ENCODE measurements at places on chromosomes 12 and 14.

GRCh38 chr14:64763085-64763782, 59.0 kb downstream of the PLEKHG3 start:
- H3K4me3 ChIP-seq, result no peak overlapping the region
- H3K4me1 ChIP-seq, result peaks cover 84% of the 10 kb centered on the region
- H3K36me3 ChIP-seq, result no peaks in the 10 kb centered on the region
- DNase-seq, result no peak
- no peak overlapping the region for H3K27ac ChIP-seq

DNA sequence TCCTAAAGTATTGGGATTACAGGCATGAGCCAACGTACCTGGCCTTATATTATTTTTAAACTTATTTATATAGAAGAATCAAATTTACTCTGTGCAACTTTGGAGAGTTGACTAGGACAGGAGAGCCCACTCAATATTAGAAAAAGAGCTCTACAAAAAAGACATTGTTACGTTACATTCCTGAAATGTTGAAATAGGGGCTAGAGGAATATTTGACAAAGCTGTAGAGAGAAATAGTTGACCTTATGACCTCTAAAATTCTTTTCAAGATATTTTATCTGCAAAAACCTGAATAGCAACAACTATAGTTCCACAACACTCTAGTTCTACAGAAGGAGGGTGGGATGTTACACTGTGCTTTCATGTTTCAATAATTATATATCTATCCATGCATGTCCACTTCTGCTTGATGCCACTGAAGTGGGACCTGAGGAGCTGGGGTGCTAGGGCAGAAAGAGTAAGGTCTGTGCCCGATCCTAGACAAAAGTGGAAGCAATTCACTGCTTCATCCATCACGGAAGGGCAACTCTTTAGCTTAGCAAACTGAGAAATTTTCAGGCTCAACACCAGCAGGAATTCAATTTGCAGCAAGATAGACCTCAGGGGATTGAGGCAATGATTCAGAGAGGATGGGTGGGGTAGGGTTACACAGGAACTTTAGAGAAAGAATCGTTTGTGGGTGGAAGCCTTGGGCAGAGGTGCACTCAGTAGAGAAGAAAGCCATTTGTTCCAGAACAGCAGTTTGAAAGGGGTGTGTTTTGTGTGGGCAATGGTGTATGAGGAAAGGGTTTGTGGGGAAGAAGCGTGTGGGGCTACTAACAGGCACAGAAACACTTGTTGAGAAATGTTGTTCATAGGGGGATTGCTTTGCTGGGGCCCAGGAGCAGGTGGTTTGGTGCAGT, 16.0 kb upstream of the RNASE10 start:
- H3K27ac ChIP-seq, result peak overlapping the region; percentile 18
- peak; percentile 5 for DNase-seq
- no peaks in the 10 kb centered on the region for H3K36me3 ChIP-seq
- H3K27me3 ChIP-seq, result peaks cover 10% of the 10 kb centered on the region

DNA sequence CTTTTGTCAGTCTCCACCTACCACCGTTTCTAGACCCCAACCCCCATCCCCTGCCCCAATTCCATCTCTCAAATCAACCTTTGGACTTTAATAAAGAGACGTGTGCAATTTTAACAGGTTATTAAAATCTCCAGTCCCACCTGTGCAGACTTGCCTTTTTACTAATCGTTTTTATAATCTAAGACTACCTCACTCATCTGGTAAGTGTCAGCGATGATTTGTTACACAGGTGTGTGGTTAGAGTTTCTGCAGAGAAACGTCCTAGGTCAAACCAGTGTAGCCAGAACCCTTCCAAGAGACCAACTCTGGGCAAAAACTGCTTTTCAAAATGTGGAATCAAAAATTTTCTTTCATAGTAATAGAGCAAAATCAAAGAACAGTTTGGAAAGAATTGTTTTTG, 60.4 kb upstream of the PELI2 start:
- no peak for DNase-seq
- no peaks in the 10 kb centered on the region for H3K36me3 ChIP-seq
- peak overlapping the region; percentile 18 for H3K27ac ChIP-seq
- no peaks in the 10 kb centered on the region for H3K27me3 ChIP-seq

GRCh38 chr12:13205809-13206559, 9.5 kb downstream of the EMP1 start:
- DNase-seq, result no peak
- H3K27me3 ChIP-seq, result peaks cover 3% of the 10 kb centered on the region
- H3K36me3 ChIP-seq, result no peaks in the 10 kb centered on the region

GRCh38 chr14:54535646-54536045, 25.9 kb downstream of the CGRRF1 start:
- no peaks in the 10 kb centered on the region for H3K27me3 ChIP-seq
- peaks cover 18% of the 10 kb centered on the region for H3K4me1 ChIP-seq
- no peak overlapping the region for H3K4me3 ChIP-seq
- peak overlapping the region; percentile 21 for H3K27ac ChIP-seq
- H3K36me3 ChIP-seq, result peaks cover 46% of the 10 kb centered on the region

GRCh38 chr14:90042496-90043252, 19.1 kb upstream of the KCNK13 start:
- peaks cover 12% of the 10 kb centered on the region for H3K4me1 ChIP-seq
- peaks cover 59% of the 10 kb centered on the region for H3K36me3 ChIP-seq
- DNase-seq, result no peak
- H3K27ac ChIP-seq, result no peak overlapping the region
- H3K4me3 ChIP-seq, result no peak overlapping the region
- no peaks in the 10 kb centered on the region for H3K27me3 ChIP-seq

DNA sequence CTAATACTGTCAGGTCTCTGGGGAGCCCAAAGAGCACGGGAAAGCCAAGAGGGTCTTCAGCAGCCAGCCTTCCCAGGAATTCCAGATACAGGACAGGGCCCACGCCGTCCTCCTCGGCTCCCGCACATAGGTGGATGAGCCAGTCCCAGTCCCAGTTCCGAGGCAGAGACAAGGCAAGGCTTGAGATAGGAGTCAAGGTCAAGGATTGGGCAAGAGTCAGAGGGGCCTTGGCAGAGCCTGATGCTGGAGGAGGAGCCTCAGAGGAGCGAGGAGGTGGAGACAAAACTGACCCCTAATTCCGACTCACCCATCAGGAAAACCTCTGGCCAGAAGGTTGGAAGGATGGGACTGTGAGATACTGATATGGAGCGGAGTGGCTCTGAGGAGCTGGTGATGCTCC, 21.0 kb downstream of the KRT80 start:
- H3K27ac ChIP-seq, result no peak overlapping the region
- peaks cover 30% of the 10 kb centered on the region for H3K27me3 ChIP-seq
- H3K4me1 ChIP-seq, result peaks cover 11% of the 10 kb centered on the region

GRCh38 chr14:44995196-44995595, 33.2 kb downstream of the TOGARAM1 start:
- no peak overlapping the region for H3K4me3 ChIP-seq
- no peak overlapping the region for H3K27ac ChIP-seq
- H3K36me3 ChIP-seq, result peaks cover 36% of the 10 kb centered on the region
- peaks cover 2% of the 10 kb centered on the region for H3K27me3 ChIP-seq
- no peak for DNase-seq

- peak overlapping the region; percentile 98 for H3K27ac ChIP-seq
- H3K4me1 ChIP-seq, result peaks cover 76% of the 10 kb centered on the region
- peak overlapping the region; percentile 41 for H3K4me3 ChIP-seq
- H3K36me3 ChIP-seq, result peaks cover 22% of the 10 kb centered on the region
- DNase-seq, result no peak
Observed at GRCh38 chr12:54230555-54230954, 41.8 kb upstream of the SMUG1 start.

DNA sequence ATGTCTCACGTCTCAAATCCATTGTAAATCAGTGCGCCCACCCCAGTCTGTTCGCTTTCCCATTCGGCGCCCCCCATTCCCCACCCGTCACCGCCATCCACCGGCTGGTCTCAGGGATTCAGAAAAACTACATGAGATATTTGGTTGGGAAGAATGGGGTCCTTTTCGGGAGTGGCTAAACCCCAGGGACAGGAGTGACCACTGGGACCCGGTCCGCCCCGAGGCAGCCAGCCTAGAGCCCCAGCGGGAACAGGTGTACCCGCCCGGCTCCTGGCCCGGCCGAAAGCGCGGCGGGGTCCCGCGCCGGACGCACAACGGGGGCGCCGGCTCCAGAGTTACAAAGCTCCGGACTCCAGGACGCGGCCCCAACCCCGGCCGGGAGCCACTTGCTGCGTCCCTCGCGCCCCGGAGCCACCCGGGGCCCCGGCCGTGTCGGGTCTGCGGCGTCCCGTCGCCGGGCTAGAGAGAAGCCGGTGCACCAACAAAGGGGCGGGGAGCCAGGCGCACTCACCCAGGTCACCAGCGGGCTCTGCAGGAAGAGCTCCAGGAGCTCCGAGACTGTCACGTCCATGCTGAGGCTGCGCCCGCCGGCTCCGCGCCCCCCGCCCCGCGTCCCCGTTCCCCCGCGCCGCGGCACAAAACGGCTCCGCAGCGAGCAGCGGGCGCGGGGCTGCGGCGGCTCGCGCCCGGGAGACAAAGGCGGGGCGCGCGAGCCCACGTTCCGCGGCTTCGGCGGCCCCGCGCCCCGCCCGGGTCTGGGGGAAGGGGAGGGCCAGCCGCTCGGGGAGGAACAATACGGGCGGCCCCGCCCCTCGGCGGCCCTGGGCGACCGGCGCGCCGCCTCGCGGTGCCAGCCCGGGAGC, at the start of gene CCDC88C:
Gene CCDC88C, minus strand, starts transcription at position 701 of the 863 bp plus-strand sequence. Its CDS starts 130 bp downstream, at position 571.
- peak within 1 kb of the TSS; percentile 93 for H3K4me3 ChIP-seq
- H3K27ac ChIP-seq, result no peak within 1 kb of the TSS
- H3K36me3 ChIP-seq, result peaks cover 26% of the 10 kb centered on the region
- DNase-seq, result peak; percentile 79

- DNase-seq, result no peak
- peaks cover 5% of the 10 kb centered on the region for H3K4me1 ChIP-seq
- no peak overlapping the region for H3K27ac ChIP-seq
- H3K27me3 ChIP-seq, result peaks cover 13% of the 10 kb centered on the region
- no peaks in the 10 kb centered on the region for H3K36me3 ChIP-seq
Observed at GRCh38 chr14:97061198-97061597, 264.0 kb downstream of the VRK1 start.

DNA sequence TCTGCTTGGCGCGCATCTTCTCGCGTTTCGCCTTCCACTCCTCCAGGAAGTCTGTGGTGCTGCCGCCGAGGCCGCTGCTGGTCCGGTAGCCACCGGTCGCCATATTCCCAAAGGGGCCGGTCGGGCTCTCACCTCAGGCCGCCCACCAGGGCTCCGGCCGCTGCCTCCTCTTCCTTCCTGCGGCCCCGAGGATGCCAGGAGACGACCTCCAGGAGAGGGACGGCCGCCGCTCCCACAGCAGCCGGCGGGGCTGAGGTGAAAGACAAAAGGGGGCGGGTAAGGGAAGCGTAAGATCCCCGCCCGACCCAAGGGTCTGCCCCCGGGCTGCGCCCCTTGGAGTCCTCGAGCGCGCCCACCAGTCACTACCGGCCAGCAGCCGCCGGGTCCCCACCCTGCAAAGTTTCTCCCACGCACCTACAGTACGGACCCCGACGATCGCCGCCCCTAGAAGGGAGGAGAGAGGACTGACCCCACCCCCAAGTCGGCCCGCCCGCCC, 574 bp downstream of the PAWR start:
- peak overlapping the region; percentile 92 for H3K27ac ChIP-seq
- H3K27me3 ChIP-seq, result peaks cover 17% of the 10 kb centered on the region
- H3K4me1 ChIP-seq, result peaks cover 53% of the 10 kb centered on the region
- no peaks in the 10 kb centered on the region for H3K36me3 ChIP-seq
- peak overlapping the region; percentile 89 for H3K4me3 ChIP-seq
- DNase-seq, result no peak

DNA sequence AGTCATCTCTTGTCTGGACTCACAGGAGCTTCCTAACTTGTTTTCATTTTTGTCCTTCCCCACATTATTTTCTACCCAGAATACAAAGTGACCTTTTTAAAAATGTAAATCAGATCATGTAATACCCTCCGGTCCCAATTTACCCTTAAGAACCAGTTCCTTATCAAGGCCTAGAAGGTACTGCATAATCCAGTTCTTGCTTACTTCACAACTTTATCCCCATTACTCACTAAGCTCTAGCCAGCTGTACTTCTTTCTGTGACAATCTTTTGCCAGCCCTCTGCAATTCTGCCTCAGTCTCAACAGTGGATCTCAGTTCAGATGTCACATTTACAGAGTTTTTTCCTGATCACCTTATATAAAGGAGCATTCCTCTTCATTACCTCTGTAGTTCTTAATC, 11.6 kb downstream of the RAP1B start:
- DNase-seq, result no peak
- H3K27ac ChIP-seq, result no peak overlapping the region
- peaks cover 68% of the 10 kb centered on the region for H3K36me3 ChIP-seq
- no peaks in the 10 kb centered on the region for H3K27me3 ChIP-seq
- peaks cover 21% of the 10 kb centered on the region for H3K4me1 ChIP-seq

- H3K4me1 ChIP-seq, result no peaks in the 10 kb centered on the region
- no peak overlapping the region for H3K27ac ChIP-seq
- H3K4me3 ChIP-seq, result no peak overlapping the region
- no peaks in the 10 kb centered on the region for H3K36me3 ChIP-seq
Observed at GRCh38 chr12:121117226-121117777, 15.4 kb upstream of the P2RX7 start.

DNA sequence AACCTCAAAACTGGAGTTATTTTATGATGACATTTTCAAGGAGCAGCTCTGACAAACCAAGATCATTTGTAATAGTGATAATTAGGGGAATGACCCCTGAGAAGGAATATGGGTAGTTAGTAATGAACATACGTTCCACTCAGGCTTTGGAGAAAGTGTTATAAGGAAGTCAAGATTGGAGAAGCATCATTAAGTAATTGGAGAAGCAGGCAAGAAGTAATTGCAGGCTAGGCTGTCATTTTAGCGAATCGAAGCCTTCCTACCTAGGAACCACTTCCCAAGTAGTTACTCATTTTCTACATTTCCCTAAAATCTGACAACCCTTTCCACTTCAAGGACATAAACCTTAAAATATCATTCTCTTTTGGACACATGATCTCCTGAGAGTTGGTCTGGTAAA, 1.2 kb downstream of the EDDM3B start:
- H3K4me3 ChIP-seq, result no peak overlapping the region
- peaks cover 27% of the 10 kb centered on the region for H3K4me1 ChIP-seq
- no peak for DNase-seq
- no peak overlapping the region for H3K27ac ChIP-seq
- H3K36me3 ChIP-seq, result peaks cover 5% of the 10 kb centered on the region

- H3K27me3 ChIP-seq, result peaks cover 9% of the 10 kb centered on the region
- H3K4me1 ChIP-seq, result peaks cover 8% of the 10 kb centered on the region
- H3K36me3 ChIP-seq, result no peaks in the 10 kb centered on the region
- H3K4me3 ChIP-seq, result no peak overlapping the region
- DNase-seq, result no peak
Observed at GRCh38 chr14:92652413-92653151, 95.8 kb downstream of the LGMN start.

DNA sequence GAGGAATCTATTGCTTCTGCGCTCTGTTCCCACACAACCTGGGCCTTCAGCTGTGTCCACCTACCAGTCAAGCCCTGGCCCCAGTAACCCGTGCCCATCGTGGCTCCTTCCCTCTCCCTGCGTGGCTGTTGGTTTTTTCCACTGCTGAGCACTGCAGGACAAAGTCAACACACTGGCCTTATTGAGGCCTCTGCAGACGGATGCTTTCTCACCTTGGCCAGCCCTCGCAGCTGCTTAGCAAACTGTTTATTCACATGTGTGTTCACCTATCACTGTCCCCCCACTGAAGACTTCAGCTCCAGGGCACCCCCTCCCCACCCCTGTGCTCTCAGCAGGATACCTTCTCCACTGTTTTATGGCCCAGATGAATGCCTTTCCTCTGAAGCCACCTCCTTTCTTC, 12.8 kb upstream of the GPX2 start:
- DNase-seq, result no peak
- H3K4me1 ChIP-seq, result peaks cover 20% of the 10 kb centered on the region
- peaks cover 1% of the 10 kb centered on the region for H3K27me3 ChIP-seq
